Right renal pelvis (tissue), 4 donors: ENCODE measurements at places on chromosomes 13 and 19. TPM values are rescaled to one million over a fixed set of nuclear protein-coding genes. Genes with fewer than 3 reads are reported as not detected.

GRCh38 chr19:42872608-42873007, 6.9 kb downstream of the PSG1 start:
- no peak for DNase-seq

GRCh38 chr19:28726533-28727479, 486.1 kb downstream of the UQCRFS1 start:
- DNase-seq = no peak

GRCh38 chr19:13149628-13150186, 468 bp downstream of the STX10 start:
- DNase-seq = peak; percentile 15

DNA sequence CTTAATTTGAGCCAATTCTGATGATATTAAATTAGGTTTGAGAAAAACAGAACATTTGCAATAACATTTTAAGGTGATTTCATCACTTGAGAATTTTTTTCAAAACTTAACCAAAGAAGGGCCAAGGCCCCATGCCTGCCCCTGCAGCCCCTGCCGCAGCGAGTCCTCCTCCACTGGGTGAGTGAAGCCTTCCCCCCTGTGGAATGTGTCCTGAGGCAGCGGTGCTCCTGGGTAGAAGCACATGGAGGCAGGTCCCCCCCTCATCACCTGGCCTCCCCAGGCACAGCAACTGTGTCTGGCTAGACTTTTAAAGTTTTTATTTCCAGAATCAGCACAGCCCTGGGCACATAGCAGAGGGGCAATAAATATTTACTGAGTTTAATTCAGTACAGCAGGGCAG, 10.8 kb downstream of the SOX1 start:
- DNase-seq = no peak

The PRODH2 gene
- polyA plus RNA-seq = 48.0 TPM
